Activated naive CD4-positive, alpha-beta T cell (primary cell): ENCODE measurements at places on chromosomes 2 and 18.

DNA sequence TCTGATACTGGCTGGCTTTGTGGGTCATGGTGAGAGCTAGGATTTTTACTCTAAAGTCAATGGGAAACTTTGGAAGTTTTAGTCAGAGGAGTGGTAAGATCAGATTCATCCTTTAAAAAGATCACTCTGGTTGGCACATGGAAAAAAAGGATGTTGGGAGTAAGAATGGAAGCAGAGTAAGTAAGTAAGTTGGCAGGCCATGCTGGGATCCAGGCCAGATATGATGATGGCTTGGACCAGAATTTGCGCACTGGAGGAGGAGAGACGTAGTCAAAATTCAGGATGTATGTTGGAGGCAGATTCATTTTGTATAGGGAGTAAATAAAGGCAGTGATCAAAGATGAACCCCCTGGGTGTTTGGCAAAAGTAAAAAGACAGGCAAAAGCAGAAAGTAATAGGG, 283.3 kb upstream of the THSD7B start:
- no peak for DNase-seq

- DNase-seq = no peak
Observed at GRCh38 chr2:74526649-74527230, 709 bp upstream of the DQX1 start.

DNA sequence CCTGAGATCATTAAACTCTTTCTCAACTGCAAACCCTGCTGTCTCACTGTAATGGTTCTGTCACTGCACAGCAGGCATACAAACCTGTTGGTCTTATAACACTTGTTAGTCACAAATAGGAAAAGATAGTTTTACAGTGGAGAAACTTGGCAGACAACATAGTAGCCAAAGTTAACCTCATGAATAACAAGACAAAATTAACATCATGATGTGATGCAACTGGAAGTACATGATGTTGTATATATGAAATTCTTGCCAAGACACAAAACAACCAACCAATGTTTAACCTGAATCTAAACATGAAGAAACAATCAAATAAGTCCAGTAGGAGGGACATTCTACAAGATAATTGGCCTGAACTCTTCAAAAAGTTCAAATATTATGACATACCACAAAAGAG, 189.3 kb downstream of the RNF152 start:
- DNase-seq = no peak

GRCh38 chr2:55952415-55952814, 28.8 kb upstream of the EFEMP1 start:
- DNase-seq = no peak
